Fibroblast of skin of left quadriceps (primary cell): ENCODE measurements at places on chromosomes 11 and 22.

GRCh38 chr11:18669219-18669596 is 29.4 kb upstream of the TMEM86A start:
- DNase-seq = no peak

GRCh38 chr11:123416566-123416965 is 13.5 kb upstream of the GRAMD1B start:
- DNase-seq = no peak

DNA sequence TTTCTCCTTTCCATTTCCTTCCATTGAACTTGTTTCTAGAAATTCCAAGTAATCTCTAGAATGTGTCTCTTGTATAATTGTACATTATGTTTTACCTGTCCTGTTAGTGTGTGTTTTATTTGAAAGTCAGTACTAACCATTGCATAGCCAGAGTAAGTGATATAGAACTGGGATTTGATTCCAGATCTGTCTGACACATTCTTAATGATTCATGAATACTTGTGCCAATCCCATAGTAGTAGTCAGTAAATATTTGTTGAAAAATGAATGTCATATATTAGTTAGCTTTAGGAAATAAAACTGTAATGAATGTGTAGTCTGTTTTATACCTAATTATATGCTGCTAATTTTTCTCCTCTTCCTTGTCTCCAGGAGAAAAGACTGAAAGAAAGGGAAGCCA is 186.9 kb downstream of the DDX10 start:
- no peak for DNase-seq

GRCh38 chr22:48800036-48800885 is 1027.4 kb downstream of the BRD1 start:
- no peak for DNase-seq

DNA sequence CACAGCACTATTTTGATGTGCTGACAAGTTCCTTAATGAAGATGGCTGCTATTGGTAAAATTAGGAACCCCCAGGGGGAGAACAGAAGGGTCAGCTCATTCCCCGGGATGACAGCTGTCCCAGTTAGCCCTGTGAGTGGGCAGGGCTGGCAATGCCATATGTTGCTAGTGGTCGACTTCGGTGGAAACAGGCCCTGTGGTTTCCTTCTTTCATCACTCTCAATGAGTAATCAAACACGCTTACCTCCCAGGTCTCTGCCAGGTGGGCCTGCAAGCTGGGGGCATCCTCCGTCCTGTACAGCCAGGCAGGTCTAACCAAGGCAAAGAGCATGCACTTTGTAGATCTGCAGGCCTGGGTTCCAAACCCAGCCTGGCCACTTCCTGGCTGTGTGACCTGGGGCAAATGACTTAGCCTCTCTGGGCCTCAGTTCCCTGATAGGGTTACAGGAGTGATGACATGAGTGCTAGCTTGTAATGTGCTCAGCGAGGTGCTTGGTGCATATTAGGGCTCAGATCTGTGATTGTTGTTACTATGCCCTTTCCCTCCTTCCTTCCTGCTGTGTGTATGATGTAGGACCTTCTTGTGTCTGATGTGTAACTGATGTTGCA is 85.2 kb downstream of the TSPAN18 start:
- no peak for DNase-seq

GRCh38 chr11:78476066-78476465 is 58.4 kb upstream of the GAB2 start:
- DNase-seq = no peak

- DNase-seq = no peak
Measured at GRCh38 chr22:36870250-36870649, 9.4 kb downstream of the NCF4 start.

DNA sequence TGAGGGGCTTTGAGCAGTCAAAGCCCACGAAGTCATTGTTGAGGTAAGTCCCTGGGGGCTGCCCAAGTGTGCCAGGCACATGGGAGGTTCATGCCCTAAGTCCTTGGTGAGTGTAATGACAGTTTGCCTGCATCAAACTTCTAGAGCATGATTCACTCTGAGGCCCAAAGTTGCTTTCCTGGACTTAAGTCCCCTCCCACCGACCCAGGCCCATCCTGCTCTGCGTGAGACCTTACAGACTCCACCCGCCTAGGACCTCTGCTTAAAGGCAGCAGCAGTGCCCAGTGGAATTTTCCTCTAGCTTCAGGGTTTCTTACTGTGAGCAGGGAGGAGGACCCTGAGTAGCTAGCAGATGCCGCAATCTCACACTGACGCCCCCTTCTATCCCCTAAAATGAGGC is 5.7 kb upstream of the PVALB start:
- no peak for DNase-seq

- peak; percentile 22 for DNase-seq
Measured at GRCh38 chr11:44014968-44015623, 32.7 kb upstream of the ACCSL start.

- DNase-seq = no peak
Measured at GRCh38 chr11:114260483-114260882, 35.7 kb upstream of the NNMT start.

DNA sequence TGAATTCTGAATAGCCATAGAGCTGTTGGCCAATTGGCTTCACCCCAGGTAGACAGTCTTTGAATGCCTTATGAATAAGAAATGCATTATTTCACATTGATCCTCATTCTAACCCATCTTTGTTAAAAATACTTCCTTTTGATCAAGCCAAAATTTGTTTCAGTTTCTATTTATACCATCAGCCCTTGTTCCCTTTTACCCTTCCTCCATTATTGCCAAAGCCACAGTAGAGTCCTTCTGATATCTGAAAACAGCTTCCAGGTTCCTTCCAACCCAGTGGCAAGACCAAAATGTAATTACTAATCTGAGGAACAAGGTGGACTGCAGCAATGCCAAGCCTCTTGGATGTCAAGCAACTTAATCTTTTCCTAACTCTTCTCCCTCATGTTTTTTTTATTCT is 458.8 kb downstream of the BUD13 start:
- no peak for DNase-seq

GRCh38 chr22:42913874-42914510 is 56.9 kb upstream of the ARFGAP3 start:
- no peak for DNase-seq
